ENCODE measurements at places on chromosomes 12 and 14. TPM values are rescaled to one million over a fixed set of nuclear protein-coding genes. Genes with fewer than 3 reads are reported as not detected.

Gene SMCO2
- total RNA-seq: not detected

Gene PRICKLE1
- total RNA-seq: not detected

Gene WNT1
- 0.27 TPM for total RNA-seq

Gene GUCY2C
- not detected for total RNA-seq

Gene PEBP1
- total RNA-seq: 89.2 TPM

Gene REC8
- 36.4 TPM for total RNA-seq

Gene SUDS3
- total RNA-seq: 23.9 TPM

Gene AKAP6
- 3.3 TPM for total RNA-seq

Gene BMAL2
- total RNA-seq: 7.4 TPM

Gene CCDC177
- not detected for total RNA-seq

Gene KRT79
- total RNA-seq: 0.12 TPM

Gene RTN1
- not detected for total RNA-seq

Gene HHIPL1
- 0.32 TPM for total RNA-seq

Gene KCNH3
- total RNA-seq: 6.3 TPM

Gene IKZF4
- total RNA-seq: 17.0 TPM

Gene SETD1B
- total RNA-seq: 13.8 TPM

Gene AICDA
- total RNA-seq: not detected

Gene PAPLN
- 1.4 TPM for total RNA-seq

Gene CACNA2D4
- total RNA-seq: 3.8 TPM

Gene ALG10B
- total RNA-seq: 14.2 TPM

Gene AKAP3
- 0.66 TPM for total RNA-seq

Gene FICD
- total RNA-seq: 2.3 TPM

Gene TMEM253
- total RNA-seq: 0.25 TPM

Gene RASSF9
- total RNA-seq: not detected

Gene SYT10
- not detected for total RNA-seq

Gene SMIM41
- total RNA-seq: not detected

Gene MANSC4
- not detected for total RNA-seq

Gene RPL36AL
- total RNA-seq: 206 TPM

Gene GPR68
- total RNA-seq: 12.7 TPM

Gene E2F7
- total RNA-seq: 8.1 TPM

Gene NOVA1
- total RNA-seq: not detected

Gene TBX3
- total RNA-seq: not detected

Gene FGD6
- total RNA-seq: 1.8 TPM

Gene INSM2
- 0.07 TPM for total RNA-seq

Gene ZFYVE1
- 23.1 TPM for total RNA-seq

Gene MYG1
- total RNA-seq: 91.5 TPM

Gene PIGH
- total RNA-seq: 27.6 TPM

Gene PIK3C2G
- not detected for total RNA-seq

Gene EIF2S1
- 176 TPM for total RNA-seq

Gene TEX52
- total RNA-seq: 0.20 TPM

Gene LPAR5
- 2.8 TPM for total RNA-seq

Gene PLA2G1B
- total RNA-seq: not detected

Gene DAO
- not detected for total RNA-seq

Gene TAS2R13
- total RNA-seq: 1.3 TPM

Gene SLC4A8
- total RNA-seq: 2.4 TPM

Gene ADAMTS20
- not detected for total RNA-seq

Gene CCDC175
- total RNA-seq: not detected

Gene TRHDE
- total RNA-seq: not detected

Gene CDKL1
- total RNA-seq: 6.1 TPM

Gene ZBTB25
- 38.1 TPM for total RNA-seq

Gene SLC41A2
- total RNA-seq: 1.6 TPM

Gene IRAK3
- total RNA-seq: 0.66 TPM

Gene CYP46A1
- total RNA-seq: 0.14 TPM

Gene TRPV4
- total RNA-seq: not detected

Gene AREL1
- total RNA-seq: 30.1 TPM
